Eye (tissue), 1 donor: ENCODE measurements at places on chromosomes 1 and 21.

DNA sequence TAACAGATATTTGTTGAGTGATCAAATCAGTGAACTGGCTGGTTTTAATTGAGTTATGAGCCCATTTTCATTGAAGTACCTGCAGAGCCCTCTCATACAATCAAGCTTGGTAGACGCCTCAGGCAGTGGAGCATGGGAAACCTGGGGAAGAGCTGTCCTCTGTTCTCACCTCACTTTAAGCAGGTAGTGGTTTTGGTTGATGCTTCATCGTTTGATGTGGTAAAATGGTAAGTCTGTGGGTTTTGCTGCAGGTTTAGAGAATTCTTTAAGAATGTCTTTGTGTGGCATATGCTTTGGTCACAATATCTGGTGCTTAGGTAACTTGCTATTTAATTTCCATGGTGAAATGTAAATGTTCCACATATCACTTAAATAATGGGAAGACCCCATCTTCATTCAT lies 10.0 kb downstream of the LAMC1 start:
- DNase-seq, result no peak

- no peak for DNase-seq
Measured at GRCh38 chr1:2980073-2980791, 41.0 kb upstream of the ACTRT2 start.

DNA sequence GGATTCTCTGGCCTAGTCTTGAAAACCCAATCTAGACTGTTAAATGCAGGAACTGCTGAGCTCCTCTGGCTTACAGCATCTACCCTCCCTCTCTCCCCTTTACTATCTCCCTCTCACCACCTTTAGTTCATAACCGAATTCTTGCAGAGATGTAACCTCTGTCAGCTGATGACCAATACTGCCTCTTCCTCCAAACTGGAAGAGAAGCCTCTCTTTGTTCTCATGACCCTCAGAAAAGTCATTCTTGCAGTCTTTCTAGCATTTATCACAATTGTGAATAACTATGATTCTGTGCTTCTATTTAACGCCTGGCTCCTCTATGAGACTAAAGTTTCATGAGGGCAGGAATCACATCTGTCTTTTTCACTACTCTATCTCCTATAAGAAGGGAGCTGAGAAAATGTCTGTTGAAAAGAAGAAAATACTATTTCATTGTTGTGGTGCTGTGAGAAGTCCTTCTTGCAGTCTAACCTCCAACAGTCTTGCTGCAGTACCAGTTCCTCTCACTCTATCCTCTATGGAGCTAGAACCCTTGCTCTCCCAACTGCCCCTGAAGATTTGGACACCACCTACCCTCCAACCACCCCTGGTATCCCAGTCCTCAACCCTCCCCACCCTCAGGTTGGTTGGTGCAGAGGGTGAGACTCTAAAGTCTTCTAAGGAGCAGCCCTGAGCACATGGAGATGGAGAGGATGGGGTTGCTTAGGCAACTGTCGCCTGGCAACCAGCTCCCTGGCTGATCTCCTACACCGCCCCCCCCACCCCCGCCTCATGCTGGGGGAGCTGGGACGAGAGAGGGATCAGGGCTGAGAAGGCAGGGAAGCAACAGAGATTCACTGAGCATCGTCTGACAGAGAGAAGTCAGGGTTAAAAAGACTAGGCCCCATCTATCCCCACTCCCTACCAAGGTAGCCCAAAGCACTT lies 13.9 kb downstream of the MEF2D start:
- DNase-seq, result peak; percentile 61

DNA sequence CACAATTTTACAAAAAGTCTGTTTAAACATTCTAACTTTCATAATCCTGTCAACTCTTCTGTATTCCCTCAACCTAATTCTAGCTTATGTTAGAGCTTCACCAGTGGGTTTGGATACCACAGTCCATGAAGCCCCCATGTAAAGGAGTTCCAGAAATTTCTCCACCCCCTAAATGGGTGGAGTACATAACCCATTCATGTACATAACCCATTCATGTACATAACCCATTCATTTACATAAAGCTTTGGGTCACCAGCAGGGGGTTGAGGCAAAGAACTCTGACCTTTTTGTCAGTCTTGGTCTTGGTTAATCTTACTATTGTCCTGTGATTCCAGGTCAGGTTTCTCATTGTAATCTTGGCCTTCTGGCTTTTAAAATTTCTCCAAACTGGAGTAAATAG lies 61.6 kb downstream of the SMYD2 start:
- no peak for DNase-seq

GRCh38 chr1:152189657-152190442 lies 30.8 kb upstream of the RPTN start:
- peak; percentile 85 for DNase-seq

GRCh38 chr1:101137144-101138126 lies 99.4 kb upstream of the S1PR1 start:
- DNase-seq, result no peak

- DNase-seq, result no peak
Measured at GRCh38 chr1:2784854-2785630, 16.5 kb downstream of the TTC34 start.

- no peak for DNase-seq
Measured at GRCh38 chr1:94036730-94037129, 84.2 kb downstream of the ABCA4 start.

DNA sequence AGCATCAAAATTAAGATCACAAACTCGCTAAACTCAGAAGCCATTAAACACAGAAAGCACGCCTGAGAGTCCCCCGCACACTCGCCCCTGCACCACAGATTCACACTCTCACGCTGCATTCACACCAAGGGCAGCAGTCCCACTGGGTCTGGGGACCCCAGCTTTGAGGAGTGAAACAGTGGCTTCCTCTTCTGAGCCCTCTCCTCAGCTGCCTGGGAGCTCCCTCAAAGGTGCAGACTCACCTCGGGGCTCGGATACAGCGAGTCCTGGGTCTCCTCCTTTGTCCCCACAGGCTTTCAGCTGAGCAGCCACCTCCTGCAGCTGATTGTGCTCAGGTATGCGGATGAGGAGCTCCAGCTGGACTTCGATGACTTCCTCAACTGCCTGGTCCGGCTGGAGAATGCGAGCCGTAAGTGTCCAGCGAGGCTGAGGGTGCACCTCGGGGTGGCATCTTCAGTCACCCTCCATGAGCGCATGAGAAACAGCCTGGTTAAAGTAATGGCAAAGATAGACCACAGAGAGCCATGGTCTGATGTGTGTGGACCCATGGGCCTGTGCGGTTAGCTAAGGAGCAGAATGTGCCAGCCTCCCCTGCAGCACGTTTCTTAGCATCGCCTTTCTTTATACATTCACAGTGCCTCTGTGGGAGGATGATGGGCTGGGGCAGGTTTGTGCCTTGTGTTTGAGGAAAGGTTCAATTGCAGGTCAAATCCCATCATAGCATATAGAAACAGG lies 47.9 kb downstream of the CAPN9 start:
- DNase-seq, result no peak

GRCh38 chr1:21304488-21304887 lies 14.2 kb upstream of the ECE1 start:
- DNase-seq, result no peak

GRCh38 chr1:25756215-25756614 lies 43.8 kb upstream of the SELENON start:
- no peak for DNase-seq

DNA sequence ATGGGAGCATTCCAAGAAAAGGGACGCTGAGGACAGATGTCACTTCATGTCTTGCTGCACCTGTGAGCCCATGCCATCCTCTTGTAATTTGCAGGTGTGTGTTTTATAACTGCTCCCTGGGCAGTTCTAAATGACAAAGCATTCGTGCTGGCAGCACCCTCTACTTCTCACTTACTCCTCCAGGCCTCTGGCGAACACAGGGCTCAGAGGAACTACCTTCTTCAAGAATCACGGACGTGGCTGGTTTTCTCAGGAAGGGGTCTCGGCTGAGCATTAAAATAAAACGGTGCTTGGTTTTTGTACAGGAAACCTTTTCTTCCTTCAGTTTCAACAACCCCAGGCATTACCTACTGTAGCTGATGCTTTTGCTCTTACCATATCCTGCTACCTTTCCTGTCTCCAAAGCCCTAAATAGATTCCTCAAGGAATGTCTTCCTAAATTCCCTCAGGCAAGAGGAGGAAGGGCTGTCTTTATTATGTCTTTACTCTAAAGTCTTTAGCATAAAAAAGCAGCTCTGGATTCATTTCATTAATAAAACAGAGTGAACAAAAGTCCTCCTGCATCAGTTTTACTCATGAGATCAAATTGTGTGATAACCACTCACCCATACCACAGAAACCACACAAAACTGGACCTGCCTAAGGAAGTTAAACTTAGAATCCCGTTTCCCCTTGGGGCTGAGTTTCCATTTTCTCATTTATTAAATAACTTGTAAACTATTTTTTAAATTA lies 79.0 kb upstream of the MAP10 start:
- no peak for DNase-seq

DNA sequence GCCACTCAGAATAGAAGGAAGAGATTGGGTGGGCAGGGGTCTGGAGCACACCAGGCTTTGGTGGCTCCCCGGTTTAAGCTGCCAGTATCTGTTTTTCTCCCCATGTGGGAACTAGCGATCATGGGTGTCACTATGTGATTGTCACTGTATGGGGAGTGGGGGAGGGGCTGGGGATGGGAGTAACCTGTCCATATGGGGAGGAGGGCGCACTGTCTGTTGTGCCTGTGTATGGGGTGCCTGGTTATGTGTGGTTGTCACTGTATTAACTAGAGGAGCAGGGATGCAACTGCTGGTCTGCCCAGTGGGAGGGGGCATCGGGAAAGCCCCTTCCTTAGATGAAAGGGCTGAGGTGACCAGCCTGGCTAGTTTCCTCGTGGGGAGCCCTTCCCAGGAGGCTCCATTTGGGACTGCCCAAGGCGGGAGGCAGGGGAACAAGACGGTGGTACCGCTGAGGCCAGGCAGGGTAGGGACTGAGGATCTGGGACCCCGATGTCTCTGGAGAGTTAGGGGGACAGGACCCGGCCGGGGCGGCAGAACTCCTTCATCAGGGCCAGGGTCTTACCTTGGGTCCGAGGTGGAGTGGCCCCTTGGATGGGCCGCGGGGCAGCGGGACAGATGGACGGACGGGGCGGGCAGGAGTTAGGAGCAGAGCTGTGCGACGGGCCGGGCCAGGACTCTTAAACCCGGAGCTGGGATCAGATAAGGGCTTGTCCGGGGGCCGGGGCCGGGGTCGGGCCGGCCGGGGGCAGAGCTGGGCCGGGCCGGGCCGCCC lies at the start of gene KCNJ10:
KCNJ10 (minus strand) TSS at position 701 of the 772 bp plus-strand sequence. CDS start 27,628 bp downstream, outside the sequence.
- no peak for DNase-seq

DNA sequence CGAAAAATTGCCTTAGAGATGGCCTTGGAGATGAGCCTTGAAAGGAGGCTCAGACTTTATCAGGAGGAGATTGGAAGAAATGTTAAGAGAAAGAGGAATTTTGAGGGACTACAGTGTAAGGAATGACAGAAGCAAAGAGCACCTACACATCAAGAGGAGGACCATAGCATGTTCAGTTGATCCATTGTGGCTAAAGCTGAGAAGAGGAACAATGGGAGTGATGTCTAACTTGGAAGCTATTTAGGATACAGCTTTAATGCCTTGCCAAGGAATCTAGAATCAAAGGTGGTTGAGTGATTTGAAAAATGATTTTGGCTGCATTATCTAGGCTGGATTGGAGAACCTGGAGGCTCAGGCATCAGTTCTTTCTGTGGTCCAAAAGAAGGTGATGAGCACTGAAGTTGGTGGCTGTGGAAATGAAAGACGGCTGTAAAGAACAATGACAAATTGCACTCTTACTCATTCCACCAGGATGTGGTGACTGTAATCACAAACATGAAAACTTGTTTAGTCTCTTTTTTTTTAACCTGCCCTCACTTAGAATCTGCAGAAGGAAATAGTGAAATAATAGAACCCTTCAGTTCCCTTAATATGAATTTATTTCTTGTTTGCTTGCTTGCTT lies 11.3 kb downstream of the FAM20B start:
- DNase-seq, result no peak

DNA sequence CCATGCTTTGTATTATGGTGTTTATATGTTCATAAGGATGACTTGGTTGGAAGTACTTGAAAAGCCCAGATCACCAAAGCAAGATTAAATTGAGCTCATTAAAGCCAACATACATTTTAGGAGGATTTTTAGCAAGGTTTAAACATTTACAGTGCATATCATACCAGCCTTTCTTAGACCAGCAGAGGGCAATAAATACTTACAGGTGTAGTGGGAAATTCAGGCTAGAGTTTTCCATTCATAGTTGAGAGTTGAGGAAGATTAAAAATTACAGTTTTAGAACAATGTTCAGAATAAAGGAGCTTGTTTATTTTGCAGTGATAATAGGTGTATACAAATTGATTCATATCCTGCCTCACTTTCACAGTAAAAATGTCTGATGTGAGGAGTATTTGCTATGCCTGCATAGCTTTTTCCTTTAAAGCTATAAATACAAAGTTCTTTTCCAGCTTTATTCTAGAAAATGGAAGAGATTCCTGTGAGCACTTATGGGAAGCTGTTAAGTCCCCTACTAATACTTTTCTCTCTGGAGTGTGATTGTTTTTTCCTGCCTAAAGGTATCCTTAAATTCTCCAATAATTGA lies 35.3 kb downstream of the DTL start:
- peak; percentile 61 for DNase-seq

DNA sequence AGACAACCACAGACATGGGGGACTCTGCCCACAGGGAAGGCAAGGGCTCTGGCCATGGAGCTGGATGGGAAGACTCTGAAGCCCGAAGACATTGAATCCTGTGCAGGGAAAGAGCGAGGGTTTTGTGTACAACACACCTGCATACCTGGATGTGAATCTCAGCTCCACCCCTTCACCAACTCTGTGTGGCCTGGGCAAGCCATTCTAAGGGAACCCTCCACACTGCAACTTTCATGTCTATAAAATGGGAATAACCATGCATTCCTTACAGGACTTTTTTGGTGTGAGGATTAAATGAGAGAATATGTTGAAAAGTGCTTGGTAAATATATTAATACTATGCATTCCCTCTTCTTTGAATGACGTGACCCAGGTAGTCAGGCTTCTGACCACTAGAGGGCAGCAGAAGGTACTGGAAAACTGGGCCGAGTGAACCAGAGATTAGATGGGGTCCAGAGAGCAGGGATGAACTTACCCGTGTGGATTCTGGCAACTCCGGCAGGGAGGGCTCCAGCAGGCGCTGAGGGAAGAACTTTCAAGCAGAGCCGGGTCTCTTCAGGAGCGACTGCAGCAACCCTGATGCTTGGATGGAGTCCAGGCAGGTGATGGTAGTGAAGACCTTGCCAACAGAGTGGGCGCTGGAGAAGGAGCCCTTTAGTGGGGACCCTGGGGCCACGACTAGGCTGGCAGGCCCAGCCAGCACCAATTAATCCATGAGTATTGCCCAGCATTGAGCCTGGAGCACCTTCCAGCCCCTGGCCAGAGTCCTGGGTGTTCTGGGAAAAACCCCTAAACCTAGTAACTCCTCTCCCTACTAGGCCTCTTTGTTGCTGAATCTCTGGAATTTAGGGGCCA lies 834 bp upstream of the ELF3 start:
- peak; percentile 95 for DNase-seq

DNA sequence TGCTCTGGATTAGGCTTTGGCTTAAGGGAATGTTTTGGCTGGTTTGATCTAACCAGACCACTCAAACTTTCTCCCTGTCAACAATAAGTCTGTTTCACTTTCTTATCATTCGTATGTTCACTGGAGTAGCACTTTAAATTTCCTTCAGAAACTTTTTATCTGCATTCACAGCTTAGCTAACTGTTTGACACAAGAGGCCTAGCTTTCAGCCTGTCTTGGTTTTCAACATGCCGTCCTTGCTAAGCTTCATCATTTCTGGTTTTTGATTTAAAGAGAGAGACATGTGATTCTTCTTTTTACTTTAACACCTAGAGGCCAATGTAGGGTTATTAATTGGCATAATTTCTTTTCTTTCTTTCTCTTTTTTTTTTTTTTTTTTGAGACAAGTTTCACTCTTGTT lies 14.9 kb upstream of the CYB5R1 start:
- no peak for DNase-seq

GRCh38 chr1:207404849-207405525 lies 49.1 kb upstream of the CR2 start:
- peak; percentile 75 for DNase-seq

- DNase-seq, result no peak
Measured at GRCh38 chr1:206946261-206946660, at the start of gene PIGR. TSS of gene PIGR (minus strand) at chr1:206946466. CDS start at chr1:206940531, 5,935 bp downstream.
